Esophagus squamous epithelium (tissue), 5 donors: ENCODE measurements at places on chromosomes 7 and 10.

DNA sequence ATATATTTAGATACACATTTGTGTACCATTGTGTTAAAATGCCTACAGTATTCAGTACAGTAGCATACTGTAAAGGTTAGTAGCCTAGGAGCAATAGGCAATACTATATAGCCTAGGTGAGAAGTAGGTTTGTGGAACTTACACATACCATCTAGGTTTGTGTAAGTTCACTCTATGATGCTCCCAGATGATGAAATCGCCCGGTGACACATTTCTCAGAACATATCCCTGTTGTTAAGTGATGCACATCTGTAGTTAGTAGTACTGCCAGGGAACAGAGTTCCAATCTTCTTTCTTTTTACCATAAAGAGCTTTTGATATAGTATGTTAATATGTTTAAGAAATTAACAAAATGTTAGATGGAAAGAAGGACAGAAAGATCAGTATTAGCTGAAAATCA, 138.2 kb downstream of the SNX13 start:
- DNase-seq = no peak

GRCh38 chr7:106288263-106288662, 3.5 kb upstream of the NAMPT start:
- no peak for DNase-seq

DNA sequence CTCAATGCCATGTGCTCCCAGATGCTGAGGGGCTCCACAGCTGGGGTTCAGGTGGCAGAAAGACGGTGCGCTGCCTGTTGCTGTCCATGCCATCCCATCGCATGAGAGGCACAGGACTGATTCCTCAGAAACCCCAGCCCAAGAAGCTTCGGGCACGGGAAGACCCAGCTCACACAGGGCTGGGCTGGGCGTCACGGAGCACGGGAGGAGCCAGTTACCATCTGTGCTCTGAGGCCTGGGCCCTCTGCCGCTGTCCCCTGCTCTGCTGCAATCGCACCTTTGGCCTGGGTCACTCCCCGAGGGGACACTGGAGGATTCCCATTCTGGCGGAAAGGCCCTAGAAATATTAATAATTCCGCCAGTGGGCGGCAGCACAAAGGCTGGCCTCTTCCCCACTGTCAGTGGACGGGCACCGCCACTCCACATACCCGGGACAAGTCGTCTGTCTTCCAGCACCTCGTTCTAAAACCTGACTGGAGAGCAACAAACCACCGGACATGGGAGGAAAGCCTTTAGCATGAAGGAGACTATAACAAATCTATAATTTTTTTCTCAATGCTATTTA, 92.1 kb downstream of the PIP4K2A start:
- no peak for DNase-seq

- no peak for DNase-seq
These were observed 179.6 kb upstream of the MKI67 start for GRCh38 chr10:128305601-128306345.

DNA sequence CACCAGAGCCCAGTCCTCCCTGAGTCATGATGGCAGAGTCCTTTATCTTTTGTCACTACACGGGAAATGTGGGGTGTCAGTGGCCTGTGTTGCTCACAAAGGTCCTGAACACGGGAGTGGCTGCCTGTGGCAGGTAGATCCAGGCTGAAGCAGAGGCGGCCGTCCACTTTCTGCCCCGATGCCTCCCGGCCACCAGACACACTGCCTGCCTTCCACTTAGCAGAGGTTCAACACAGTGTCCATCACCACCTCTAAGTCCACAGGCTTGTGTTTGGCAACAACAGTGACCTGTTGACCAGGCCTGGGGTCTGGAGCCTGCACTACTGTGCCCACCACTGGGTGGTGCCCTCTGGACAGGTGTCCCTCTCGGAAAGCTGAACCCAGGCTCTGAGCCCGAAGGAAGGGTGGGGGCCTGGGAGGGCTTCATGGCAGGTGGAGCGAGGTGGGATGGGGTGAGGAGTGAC, 49.9 kb upstream of the CAMK2B start:
- DNase-seq = no peak

DNA sequence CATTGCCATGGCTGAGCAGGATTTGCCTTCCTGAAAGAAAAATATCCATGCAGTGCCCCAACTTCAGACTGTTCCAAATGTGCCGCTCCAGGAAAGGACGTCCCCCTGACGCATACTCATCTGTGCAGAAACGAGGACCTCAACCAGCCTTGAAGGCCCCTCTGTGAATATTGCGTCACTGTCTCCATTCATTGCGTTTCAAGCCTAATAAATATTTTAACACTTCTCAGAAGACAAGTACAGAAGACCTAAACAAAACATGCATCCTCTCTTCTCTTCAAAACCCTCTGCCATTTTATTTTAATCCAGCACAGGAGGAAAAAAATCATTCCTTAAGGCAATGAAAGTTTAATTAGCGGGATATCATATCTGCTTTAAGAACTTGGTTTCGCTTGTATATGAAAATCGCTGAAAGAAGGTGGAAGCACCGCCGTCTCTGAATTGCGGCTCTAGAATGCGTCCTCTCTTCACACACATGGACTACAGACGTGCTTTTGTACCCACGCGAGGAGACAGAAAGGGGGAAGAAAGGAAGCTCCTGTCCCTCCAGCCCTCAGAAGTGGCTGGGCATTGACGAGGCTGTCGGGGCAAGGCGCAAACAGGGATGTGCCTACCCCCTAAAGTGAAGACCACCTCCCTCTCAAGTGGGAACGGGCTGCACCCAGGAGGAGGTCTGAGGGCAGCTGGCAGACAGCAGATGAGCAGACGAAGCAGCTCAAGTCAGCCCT, 36.8 kb downstream of the RGS10 start:
- no peak for DNase-seq

- DNase-seq = no peak
These were observed 170.6 kb downstream of the UBE2H start for GRCh38 chr7:129781928-129782817.

GRCh38 chr7:155796381-155797261, 15.6 kb downstream of the SHH start:
- no peak for DNase-seq

DNA sequence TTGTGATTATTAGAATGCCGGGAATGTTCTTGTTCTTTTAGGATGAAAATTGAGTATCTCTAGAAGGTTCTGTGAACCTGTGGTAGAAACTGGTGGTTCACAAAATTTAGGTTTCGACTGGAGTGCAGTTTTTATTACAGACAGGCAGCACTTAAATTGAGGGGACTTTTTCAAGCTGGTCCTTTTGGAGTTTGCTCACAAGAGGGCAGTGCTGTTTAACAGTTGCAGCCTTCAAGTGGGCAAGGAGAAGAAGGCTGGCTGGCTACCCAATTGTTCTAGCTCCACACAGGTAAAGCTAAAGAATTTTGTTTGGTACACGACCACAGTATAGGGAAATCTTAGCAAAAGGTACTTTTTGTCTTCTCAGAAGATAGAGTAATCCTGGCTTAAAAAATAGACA, 233.6 kb downstream of the SNX13 start:
- DNase-seq = no peak

- no peak for DNase-seq
These were observed 1.8 kb downstream of the WASL start for GRCh38 chr7:123746931-123747488.

GRCh38 chr7:153902862-153903261, 149.3 kb upstream of the DPP6 start:
- no peak for DNase-seq
